ENCODE measurements at places on chromosomes 4 and X.

GRCh38 chrX:156002507-156002906 lies 5.0 kb downstream of the IL9R start:
- no peak for DNase-seq

DNA sequence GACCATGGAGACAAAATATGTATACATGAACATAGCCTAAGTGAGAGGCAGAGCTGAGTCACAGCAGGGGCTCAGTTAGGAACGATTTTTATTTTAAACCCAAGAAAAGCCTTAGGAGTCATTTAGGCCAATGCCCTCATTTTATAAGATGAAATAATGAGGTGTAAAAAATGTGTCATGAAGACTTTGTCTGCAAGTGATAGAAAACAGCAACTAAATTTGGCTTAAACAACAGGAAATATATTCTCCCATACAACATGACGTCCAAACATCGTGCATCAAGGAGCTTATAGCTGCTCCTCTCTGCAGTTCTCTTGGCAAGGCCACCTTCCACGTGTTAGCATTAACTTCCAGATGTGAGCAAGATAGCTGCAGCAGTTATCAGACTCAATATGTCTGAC lies 16.8 kb downstream of the SCFD2 start:
- DNase-seq = no peak

DNA sequence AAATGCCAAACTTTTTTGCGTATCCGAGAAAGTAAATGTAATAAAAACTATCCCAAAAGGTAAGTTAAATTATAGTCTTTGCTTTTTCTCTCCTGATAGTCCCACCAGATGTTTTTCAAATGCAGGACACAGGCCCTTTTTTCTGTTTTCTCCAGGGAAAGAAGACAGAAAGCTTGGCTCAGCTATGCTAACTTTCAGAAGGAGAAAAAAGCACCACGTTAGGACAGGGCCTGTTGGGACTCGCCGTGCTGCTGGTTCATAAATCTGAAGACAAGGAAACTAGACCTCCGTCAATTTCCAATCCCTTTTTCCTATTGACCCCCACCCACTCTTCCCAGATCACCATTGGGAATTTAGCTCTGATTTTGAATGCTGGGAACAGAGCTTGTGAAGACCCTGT lies 220.9 kb upstream of the SFRP2 start:
- DNase-seq = no peak

- DNase-seq = no peak
Measured at GRCh38 chr4:113776016-113776415, 14.5 kb upstream of the CAMK2D start.

DNA sequence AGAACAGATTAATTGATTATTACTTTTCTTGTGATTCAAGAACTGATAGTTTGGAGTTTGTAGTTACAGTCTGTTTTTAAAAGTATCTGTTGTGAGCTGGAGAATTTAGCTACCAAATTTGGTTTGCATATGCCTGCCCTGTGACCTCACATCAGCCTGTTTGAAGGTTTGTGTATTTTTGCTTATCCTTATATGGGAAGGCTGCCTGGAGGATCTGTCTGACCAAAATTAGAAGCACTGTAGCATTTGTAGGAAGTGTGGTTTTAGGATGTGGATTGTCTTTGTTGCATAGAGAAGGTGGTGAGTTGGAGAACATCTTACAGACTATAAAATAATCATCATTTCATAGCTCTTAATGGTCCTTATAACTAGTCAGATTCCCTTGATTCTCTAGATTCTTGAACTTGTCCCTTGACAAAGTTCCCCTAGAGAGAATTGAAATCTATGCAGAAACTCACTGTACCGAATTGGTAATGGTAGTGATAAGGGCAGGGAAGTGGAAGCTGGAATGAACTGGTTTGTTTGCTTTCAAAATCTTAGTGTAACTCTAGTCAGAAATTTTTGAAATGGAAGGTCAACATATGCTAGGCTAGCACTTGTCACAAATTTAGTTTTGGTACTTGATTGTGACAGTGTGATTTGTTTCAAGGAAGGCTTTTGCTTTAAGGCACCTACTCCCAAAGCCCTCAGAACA lies 57.3 kb downstream of the SH3BGRL start:
- no peak for DNase-seq

- DNase-seq = no peak
Measured at GRCh38 chrX:70088751-70089150, 26.5 kb downstream of the OTUD6A start.

- DNase-seq = no peak
Measured at GRCh38 chrX:111892375-111892774, 16.4 kb downstream of the TRPC5OS start.

- DNase-seq = no peak
Measured at GRCh38 chr4:41718907-41719306, 29.6 kb downstream of the PHOX2B start.

DNA sequence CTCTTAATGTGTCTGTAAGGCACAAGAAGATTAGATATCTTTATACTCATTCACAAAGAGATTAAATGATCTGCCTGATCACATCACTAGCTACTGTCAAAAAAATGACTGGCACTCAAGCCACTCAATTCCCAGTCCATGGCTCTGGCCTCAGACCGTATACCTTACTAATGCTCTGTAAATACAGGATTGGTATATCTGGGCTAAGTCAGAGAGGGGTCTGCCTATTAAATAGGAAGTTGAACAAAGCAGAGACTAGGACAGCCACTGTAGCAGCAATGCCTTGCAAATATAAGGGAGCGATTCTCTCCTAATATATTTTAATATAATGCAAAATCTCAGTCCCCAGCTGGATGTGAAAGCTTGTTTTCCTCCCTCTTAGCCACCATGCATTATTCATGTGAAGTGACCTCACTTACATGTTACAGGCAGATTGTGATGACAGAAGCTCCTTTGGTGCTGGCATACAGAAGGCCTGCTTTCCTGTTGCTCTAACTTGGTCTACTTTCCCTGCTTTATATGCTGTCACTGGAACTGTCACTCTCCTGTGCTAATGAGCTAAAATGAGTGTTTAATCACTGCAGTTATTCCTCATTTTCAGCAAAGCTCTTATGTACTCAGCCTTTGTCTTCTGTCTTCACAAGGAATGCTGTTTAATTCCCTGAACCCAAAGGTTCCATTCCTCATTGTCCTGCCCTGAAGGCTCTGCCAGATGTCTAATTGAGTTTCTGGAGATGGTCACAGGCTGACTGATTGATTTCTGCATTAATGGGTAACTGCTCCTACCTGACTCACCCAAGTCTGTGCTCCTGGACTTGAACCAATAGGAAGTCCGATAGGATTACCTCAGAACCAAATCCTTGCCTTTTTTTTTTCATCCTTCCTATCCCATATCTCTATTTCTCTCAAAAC lies 578.2 kb downstream of the KLHL13 start:
- no peak for DNase-seq

DNA sequence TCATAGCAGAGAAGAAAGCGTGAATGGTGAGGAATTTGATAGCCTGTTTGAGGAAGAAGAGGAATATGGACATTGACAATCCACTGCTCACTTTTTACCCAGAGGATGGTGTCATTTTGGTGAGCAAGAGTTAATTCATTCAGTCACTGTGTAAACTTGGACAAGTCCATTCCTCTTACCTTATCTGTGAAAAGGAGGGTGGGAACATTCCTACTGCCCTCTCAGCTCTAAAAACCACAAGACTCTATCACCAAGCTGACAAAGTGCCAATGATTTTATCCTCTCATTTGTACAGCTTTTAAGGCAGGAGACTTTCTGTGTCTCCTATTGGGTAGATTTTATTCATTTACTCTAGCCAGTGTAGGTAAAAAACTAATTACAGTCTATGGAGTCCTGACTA lies 103.8 kb downstream of the LUZP4 start:
- peak; percentile 3 for DNase-seq

- DNase-seq = no peak
Measured at GRCh38 chr4:142121448-142122350, 485.3 kb downstream of the IL15 start.

DNA sequence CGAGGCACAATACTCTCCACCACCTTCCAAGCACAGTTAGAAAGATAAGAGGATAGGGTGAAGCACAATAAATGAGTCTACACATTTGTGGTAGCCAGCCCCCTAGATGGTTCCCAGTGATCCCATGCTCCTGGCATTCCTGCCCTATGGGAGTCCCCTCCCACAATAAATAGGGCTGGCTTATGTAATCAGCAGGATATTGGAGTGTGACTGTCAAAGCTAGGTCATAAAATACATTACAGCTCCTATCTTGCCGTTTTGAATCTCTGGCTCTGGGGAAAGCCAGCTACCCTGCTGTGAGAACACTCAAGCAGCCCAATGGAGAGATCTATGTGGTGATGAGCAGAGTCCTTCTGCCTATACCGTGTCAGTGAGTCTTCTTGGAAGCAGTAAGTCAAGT lies 198.7 kb upstream of the NOCT start:
- DNase-seq = no peak
